GM12864 (cell line): ENCODE measurements at places on chromosomes 5 and 9.

DNA sequence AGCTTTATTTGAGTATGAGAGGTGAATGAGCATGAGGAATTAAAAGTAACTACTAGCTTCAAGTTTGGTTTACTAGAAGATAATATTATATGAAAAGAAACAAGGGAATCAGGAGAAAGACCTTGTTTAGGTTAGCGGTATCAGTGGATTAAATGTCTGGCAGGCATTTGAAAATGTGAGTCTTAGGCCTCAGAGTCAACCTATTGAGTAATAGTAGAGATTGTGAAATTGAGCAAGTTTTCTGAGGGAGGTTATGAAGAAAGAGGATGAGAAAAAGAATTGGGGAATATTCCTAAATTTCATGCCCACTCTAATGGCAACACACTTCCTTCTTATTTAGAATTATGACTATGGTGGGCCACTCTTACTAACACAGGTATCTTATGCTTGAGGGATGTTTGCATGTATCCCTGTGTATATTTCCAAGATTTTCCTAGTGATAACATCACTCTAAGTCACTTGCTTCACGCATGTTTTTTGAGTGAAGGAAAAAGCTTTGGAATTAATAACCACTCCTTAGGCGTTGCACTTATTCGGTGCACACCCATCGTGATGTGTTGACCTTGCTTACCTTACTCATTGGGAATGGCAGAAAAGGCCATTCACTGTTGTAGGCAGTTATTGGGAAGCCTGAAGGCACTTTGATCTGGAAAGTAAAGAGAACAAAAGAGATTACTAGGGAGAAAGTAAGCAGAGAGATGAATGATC lies 8.2 kb upstream of the ELL2 start:
- no peak for DNase-seq

DNA sequence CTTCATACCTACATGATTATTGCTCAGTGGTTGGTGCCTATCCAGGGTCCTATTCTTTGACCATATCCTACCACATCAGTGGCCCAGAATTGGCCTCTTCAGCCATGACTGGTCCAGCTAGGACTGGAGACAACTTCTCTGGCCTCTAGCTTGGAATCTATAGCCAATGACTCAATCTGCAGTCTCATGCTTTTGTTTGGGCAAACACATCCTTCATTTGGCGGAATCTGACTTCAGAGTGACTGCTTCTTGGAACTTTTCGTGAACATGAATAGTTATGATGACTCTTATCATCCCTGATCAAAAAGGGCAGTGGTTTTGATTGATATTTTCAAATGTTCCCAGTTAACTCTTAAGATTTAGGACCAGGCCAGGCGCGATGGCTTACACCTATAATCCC lies 134.1 kb downstream of the PAPPA start:
- no peak for DNase-seq

DNA sequence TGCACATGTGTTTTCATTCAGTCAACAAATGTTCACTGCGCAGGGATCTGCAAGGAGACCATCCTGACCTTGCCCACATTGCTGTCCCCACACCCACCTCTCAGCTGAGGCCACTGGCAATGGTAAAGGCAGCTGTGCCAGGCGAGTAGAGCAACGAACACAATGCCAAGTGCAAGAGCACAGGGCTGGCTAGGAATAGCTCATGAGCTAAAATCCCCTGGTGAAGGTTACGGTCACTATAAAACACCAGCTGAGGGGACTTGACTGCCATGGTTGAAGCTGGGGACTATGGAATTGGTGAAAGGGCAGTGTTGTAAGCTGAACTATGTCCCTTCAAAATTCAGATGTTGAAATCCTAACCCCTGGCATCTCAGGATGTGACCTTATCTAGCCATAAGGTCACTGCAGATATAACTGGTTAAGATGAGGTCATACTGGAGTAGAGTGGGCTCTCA lies 96.1 kb downstream of the OTULIN start:
- no peak for DNase-seq

DNA sequence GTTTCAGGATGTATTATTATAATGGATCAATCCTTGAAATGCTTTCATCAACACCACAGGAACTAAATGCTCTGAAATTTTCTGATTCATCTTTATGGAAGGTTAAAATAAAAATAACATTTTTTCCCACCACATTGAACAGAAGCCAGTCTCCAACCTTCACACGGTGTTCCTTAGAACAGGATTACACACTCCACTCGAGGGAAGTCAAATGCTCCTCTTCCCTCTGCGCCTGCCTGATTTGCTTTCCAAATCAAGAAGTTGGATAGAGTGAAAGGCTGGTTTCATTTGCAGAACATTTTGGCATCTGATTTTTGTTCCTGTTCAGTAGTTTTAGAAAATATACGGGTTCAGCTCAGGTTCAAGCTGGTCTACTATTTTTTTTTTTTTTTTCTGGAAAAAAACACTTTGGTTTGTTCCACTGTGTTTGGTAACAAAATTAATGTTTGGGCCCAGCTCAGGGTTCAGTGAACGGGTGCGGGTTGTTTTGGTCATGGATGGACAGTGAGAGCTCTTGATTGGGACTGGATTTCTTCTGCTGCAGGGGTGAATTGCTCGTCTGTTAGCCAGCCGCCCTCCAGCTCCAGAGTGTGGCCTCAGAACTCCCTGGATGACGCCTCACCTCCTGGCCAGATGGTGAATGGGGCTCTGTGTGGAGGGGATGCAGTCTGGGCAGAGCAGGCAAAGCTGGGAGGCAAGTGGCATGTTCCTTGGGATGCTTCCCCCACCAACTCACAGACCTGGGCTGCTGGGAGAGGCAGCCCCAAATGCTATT lies 82.4 kb upstream of the STC2 start:
- DNase-seq, result no peak

DNA sequence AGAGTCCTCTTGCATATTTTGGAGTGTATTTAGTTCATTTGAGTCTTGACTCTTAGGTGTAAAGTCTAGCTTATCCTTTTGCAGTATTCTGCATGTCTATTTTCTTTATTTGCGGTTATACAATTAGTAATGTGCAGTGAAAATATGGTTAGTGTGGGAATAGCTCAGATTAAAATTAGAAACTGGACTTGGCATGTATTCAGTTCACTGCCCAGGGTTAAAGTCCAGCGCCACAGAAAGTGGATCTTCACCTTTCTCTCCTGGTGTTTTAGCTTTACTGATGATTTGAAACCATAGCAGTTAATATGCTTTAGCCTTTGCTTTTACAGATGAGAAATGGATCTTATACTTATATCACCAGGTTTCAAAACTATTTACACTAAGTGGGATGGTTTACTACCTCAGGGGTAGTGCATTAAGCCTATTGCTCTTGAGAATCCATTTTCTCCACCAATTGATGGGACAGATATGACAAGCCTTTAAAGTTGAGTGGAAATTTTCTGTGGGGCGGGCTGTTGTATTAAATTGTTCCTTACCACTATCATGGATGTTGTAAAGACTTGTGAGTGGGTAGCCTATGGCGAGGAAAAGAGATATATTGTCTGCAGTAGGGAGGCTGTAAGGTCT lies 48.9 kb downstream of the PBX3 start:
- DNase-seq, result no peak

DNA sequence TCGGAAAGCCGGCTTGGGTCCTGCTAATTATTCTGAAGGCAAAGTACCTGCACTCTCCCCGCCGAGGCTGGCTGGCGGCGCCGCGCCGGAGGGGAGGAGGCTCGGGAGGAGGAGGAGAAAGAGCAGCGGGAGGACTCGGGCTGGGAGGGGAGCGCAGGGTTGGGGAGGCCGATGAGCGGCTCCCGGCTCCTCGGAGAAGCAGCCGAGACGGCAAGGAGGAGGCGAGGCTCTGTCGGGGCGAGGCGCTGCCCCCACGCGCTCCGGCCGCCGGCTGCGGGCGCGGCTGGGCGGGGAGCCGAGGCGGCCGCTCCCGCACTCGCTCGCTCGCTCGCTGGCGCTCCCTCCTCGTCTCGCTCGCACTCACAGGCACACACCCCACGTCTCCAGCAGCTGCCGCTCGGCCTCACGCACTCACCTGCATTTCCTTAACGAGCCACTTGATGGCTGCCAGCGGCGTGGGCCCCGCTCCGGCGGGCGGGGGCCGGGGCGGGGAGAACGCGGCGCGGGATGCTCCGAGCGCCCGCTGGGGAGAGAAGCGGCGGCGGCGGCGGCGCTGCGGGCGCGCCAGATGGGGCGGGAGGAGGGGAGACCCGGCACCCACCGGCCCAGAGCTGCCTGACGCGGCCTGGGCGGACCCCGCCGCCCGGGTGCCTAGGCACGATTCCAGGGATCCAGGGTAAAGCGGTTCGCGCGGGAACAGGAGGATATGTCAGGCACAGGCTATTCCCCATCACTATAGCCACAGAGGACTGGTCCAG lies at the start of gene PTPRD:
Gene PTPRD, minus strand, starts transcription at position 362 of the 758 bp plus-strand sequence.
- no peak for DNase-seq

- DNase-seq, result peak; percentile 8
Measured at GRCh38 chr5:83026930-83027687, 50.1 kb downstream of the TMEM167A start.

DNA sequence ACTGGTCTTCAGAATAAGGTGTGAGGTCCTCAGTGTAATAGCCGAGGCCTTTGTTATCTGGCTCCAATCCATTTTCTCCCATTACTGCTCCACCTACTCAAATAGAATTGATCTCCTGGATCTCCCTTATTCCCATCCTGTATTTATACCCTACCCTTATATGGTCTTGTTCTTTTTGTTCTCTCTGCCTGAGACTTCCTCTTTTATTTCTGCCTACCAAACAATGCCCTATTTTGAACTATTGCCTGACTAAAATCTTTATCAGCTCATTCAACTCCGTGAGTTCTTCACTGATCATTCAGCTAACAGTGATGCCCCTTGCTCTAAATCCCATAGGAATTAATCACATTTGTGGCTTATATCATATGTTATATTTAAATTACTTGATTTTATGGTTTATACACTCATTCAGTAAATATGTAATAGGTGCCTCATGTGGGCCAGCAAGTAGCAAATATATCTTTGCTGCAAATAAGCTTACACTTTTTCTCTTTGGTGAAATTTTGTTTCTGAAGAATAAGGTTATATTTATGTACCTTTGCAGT lies 417.5 kb upstream of the MEF2C start:
- no peak for DNase-seq

GRCh38 chr9:133396952-133397351 lies 20.8 kb downstream of the STKLD1 start:
- no peak for DNase-seq

- DNase-seq, result no peak
Measured at GRCh38 chr9:135103931-135104639, 16.6 kb downstream of the OLFM1 start.

- no peak for DNase-seq
Measured at GRCh38 chr9:98372077-98372836, 116.8 kb upstream of the TBC1D2 start.

DNA sequence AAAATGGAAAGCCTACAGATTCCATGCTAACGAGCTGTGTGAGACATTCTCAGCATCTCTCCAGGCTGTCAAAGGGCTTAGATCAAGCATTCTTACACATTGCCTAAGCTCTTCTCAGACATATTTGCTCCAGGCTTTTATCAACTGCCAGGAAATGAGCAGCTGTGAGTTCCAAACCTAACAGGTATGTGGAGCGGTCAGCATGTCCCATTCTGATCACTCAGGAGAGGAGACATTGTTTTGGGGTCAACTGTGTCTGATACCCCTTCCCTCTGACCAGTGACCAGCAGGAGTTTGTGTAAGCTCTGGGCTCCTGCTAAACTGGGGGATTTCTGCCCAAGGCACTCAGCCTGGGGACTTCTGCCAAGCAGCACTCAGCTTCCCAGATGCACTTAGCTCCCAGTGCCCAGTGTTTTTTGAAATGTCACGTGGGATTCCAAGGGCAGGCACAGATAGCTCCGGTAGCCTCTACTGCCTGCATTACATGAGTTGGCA lies 229.1 kb downstream of the SEC61B start:
- no peak for DNase-seq

DNA sequence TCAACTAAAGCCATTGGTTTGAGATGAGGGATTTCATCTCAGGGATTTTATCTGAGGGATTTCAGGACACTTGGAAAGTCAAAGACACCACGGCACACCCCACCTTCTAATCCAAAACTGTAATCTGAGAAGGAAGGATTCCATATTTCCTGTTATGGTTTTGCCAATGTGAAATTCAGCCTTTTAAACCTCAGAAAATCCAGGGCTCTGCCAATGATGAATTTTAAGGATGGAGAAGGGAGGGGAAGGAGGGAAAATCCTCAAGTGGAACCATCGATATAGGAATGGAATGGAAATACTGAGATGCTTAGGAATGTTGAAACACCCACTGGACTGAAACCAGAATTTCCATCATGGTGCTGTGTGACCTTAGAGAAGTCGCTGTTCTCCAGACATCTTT lies 5.3 kb downstream of the C1QTNF3 start:
- DNase-seq, result no peak

DNA sequence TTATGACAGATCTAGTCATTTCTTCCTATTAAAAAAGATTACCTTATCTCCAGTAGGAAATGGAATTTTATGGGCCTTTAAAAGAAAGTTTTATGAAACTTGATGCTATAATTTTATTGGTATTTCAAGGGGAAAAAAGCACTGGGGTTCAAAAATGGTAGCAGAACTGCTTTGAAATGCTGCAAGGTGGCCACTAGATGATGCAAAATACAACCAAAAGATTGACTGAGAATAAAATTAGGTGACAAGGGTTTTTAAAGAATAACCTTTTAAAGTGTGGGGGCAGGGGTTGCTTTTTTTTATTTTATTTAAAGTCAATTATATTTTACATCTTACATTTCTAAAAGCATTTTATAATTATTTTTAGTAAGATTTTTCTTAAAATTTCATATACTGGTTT lies 61.7 kb downstream of the KLF9 start:
- no peak for DNase-seq

- no peak for DNase-seq
Measured at GRCh38 chr9:11038366-11038765, 425.6 kb upstream of the PTPRD start.

DNA sequence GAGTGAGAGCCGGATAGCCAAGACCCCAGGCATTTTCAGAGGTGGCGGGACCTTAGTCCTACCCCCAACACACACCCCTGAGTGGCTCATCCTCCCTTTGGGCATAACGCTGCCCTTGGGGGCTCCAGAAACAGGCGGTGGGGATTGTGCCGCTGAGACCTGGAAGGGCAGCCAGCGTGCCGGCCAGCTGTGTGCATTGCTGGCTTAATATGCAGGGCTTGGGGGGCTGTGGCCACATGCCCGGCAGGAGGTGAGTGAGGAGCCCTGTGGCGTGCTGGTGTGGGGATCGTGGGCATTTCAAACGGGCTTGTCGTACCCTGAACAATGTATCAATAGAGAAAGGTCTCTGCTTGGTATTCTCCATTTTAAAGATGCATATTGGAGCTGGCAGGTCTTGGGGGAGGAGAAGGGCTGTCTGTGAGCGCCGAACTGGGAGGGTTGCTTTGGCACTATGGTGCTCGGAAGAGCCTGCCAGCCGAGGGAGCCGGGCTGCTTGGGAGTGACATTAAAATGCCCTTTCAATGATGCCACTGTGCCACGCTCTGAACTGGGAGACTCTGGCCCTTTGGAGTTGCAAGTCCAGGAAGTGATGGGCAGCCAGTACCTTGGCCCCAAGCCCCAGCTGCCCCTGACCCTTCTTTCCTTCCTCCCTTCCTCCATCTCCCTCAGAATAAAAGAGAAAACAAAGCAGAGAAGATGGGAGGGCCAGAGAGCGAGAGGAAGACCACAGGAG lies 11.2 kb upstream of the OLFM1 start:
- no peak for DNase-seq
